NCI-H446 (cell line): ENCODE measurements at places on chromosomes 2 and 18.

DNA sequence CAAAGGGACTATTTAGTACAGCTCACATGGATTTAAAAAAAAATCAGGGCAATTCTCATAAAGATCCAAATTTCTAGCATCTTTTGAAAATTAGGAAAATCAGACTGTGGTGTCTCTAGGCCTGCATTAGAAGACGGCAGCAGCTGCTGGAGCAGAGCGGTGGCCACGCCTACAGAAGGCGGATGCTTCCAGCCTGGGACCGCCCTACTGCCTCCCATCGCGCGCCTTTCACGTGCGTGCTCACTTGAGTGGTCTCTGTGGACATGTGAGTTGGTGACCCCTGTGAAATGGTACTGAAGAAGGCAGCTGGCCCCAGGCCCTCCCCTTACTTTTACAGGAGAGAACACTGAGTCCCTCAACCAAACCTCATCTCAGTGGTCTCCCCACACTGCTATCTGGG, 15.2 kb upstream of the ZFP36L2 start:
- no peak for DNase-seq

DNA sequence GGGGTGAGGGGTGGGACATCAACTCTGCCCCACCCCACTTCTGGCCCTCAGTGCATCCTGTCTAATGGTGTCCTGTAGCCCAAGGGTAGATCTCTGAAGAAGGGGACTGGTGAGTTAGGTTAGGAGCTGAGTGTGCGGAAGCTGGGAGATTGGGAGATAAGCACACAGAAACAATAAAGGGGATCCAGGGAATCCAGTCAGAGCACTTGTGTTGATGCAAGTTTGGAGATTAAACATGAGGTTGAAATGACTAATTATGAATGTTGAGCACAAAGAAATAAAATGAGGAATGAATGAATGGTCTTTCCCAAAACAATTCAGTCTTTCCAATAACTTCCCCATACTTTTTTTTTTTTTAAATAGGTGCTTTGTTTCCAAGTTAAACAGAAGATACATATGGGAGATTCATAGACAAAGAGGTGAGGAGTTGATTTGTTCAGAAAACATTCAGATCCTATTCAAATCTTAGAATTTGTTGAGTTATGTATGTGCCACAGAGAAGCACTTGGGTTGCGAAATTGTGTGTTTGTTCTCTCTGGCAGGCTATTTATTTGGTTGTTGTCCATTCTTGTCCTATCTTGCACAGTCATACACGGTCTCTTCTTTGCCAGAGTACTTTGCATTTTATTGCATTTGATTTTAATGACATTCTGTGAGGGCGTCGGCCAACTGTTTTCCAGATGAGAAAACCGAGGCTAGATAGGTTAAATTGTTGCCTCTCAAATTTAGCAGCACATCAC, 31.6 kb upstream of the NABP1 start:
- DNase-seq = no peak

- no peak for DNase-seq
Measured at GRCh38 chr2:219902891-219903552, 275.6 kb downstream of the SLC4A3 start.

GRCh38 chr2:197306024-197306695, 4.4 kb downstream of the ANKRD44 start:
- no peak for DNase-seq

- no peak for DNase-seq
Measured at GRCh38 chr18:75133721-75134610, 75.0 kb downstream of the PTGR3 start.

DNA sequence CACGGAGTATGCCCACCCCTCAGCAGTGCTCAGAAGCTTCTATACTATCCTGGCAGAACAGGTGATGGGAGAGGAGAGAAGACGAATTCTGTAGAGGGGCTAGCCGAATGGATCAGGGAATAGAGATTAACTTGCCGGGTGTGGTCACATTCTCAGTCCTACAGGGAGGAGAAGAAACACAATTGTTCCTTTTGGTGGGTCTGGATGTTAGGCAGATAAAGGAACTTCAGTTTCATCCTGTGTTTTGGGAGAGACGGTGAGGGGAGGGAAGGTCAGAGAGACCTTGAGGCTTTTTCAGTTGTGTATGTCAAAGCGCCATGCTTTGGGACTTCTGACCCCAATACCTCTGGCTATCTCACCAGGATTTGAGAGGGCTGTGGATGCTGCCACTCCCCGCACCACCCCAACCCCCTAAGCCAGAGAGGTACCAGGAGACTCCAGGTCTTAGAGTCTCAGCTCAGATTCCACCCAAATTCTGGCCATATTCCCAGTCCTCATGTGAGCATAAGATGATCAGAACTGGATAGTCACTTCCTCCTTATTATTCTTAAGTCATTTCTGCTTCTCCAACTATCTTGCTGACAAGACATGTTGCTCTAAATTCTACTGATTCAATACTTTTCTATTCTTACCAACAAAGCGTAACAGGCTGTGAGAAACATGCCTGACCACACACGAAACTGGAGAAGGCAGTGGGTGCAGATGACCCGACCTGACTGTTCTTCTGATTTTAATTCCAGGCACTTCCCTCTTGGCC, 2.3 kb upstream of the TMEM37 start:
- no peak for DNase-seq

- DNase-seq = no peak
Measured at GRCh38 chr2:238564286-238564920, 137.7 kb downstream of the ASB1 start.

GRCh38 chr18:35051641-35052377, 10.6 kb downstream of the MAPRE2 start:
- DNase-seq = peak; percentile 19

DNA sequence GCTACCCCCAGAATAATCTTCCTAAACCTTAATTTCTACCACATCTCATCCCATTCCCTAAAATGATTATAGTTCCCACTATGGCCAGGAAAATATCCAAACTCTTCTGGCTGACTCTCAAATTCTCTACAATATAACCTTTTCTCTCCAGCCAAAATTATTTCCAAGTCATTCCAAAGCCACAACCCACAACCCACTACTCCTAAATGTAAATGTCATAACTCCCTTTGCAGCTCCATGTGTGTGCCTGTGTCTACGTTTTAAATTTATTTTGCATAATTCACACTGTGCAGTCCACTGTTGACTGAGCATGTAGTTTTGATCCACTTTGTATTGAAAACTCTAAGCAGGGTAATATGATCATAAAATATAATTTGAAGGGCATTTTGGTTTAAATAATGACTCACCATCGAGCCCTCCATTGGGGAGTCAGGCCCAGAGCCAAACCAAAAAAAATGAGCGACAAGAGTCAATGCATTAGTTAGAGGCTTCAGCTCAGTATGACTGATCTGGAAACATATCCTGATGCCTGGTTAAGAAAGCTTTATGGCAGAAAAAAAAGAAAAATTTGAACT, 171.0 kb downstream of the AFF3 start:
- DNase-seq = peak; percentile 47

GRCh38 chr2:212845941-212846340, 305.5 kb downstream of the IKZF2 start:
- no peak for DNase-seq

DNA sequence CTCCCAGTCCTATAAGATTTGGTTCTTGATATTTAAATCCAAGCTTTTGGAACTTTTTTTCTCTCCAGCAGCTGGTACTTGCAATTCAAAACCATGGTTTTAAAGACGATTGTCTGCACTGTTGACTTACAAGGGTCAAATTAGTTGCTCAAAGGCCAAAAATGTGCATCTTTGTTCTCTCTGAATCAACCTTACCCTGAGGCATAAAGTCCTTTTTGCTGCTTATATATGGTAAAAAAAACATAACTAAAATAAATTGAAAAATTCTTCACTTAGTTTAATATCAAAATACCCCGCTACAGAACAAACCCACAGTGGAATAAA, 592.7 kb downstream of the XIRP2 start:
- DNase-seq = no peak

- DNase-seq = no peak
Measured at GRCh38 chr2:217090024-217090473, 230.2 kb upstream of the TNP1 start.
